Caudate nucleus (tissue), 63 donors: ENCODE measurements at places on chromosomes 1 and 21.

DNA sequence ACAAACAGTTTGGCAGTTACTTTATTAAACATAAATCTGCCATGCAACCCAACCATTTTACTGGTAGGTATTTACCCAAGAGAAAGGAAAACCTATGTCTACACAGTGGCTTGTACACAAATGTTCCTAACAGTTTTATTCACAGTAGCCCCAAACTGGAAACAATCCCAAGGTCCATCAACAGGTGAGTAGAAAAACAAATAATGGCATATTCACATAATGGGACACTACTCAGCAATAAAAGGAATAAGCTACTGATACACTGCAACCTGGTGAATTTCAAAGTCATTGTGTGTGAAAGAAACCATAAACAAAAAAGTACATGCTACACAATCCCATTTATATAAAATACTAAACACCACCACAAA lies 12.7 kb downstream of the KYAT3 start:
- no peak for DNase-seq

DNA sequence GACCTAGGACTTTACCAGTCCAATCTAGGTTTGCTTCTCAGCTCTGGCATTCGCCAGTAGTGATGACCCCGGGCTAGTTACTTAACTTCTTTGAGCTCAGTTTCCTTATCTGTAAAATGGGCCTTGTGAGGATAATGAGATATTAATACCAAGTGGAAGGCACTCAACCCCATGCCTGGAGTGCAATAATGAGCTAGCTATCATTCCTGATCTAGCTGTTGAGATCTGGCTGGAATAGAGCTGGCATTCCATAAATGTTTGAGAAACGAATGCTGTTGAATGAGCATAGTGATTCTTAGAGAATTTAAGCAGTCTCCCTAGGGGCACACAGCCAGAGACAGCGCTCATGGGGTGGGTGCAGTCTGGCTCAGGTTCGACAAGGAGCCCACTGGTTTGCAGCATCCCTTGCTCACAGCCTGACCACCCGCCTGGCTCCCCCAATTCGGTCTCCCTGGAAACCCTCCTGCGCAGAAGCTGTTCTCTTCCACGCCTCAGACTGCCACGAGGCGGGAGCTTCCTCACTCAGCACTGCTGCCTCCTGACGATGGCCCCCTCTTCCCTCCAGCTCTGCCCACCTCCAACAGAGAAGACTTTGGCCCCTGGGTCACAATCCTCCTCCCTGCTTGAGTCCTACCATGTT lies 32.5 kb downstream of the DHCR24 start:
- no peak for DNase-seq

DNA sequence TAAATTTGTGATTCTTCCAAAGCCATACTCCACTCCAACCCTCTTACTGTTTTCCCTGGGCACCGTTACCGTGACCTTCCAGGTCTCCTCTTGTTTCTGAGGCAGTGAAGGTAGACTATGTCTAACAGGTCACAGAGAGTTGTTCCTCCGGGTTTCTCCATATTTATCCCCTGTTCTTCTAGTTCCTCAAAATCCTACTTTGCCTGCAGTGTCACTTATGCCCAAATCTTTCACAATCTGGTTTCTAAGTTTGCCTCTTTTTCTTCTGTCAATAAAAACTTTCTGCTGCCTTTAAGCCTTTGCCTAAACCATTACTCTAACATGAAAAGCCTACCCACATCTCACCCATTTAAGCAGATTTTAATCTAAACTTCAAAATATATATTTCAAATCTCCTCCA lies 87.7 kb downstream of the C4BPA start:
- DNase-seq = no peak

- no peak for DNase-seq
These were observed 199.3 kb upstream of the CTTNBP2NL start for GRCh38 chr1:112196731-112197130.

DNA sequence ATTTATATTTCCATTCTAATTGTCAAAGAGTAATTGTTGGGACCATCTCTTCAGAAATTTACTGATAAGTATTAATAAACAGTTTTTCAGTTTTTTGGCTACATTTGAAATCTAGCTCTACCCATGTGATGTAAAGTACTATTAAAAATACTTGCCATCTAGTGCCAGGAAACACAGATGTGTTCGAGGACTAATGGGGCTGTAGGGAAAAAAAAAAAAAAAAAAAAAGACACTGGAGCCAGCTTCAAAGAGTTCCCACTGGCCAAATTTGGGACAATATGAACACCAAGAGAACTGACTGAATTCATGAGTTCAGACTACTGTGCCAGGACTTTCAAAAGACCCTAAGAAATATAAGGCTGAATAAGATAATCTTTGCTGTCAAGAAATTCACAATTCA lies 65.2 kb upstream of the GFI1 start:
- no peak for DNase-seq

GRCh38 chr1:87268111-87268510 lies 60.6 kb upstream of the LMO4 start:
- DNase-seq = no peak

GRCh38 chr1:53643881-53644390 lies 95.0 kb downstream of the GLIS1 start:
- DNase-seq = no peak

GRCh38 chr1:11980676-11980972 lies 380 bp downstream of the MFN2 start:
- no peak for DNase-seq

DNA sequence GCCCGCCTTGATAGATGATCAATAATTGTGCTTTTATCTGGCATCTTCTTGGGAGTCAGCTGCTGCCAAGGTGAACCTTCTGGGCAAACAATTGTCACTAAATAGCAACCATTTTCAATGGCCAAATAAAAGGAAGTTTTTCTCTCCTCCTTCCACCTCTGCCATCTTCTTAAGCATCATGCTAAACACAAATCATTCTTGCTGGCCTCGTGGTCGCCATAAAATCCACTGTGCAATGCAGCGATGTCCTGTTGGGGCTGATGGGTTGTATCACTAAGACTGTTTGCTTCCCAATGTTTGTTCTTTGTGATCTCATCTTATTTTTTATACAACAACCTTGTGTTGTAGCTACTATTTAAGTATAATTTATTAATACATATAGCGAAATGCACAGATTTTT lies 8.0 kb downstream of the MAN1C1 start:
- no peak for DNase-seq

DNA sequence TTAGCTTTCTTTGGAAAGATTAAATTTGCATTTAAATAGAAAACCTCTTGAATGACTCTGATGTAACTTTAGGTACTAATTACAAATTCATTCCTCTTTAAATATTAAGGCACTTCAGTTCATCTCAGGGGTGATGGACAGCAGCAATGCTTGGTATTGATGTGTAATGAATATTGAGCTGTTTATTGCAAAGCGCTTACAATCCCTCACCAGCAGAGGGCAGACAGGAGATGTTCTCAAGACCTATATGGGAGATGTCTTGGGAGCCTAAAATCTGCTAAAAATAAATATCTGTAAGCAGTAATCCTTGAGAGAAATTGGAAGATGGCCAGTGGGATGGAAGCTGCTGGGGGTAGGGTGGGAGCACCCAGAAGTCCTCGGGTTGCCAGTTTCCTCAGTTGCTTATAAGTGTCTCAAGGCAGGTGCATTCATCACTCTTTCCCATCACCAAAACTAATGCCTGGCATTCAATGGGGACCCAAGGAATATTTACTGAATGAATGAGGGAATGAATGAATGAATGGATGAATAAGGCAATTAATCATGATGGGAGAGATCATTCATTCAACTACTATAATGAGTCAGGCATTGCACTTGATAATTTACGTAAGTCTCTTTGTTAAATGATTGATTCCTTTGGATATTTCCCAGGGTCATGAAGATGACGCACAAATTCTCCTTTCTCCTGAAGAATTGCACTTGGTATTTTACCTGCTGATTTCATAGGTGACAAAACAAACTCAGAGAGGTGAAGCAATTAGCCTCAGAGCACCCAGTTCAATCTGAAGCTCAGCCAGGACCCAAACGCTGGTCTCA lies 2.3 kb downstream of the KLHDC8A start:
- no peak for DNase-seq

- DNase-seq = no peak
These were observed 1.8 kb upstream of the ZNF281 start for GRCh38 chr1:200411406-200412257.

DNA sequence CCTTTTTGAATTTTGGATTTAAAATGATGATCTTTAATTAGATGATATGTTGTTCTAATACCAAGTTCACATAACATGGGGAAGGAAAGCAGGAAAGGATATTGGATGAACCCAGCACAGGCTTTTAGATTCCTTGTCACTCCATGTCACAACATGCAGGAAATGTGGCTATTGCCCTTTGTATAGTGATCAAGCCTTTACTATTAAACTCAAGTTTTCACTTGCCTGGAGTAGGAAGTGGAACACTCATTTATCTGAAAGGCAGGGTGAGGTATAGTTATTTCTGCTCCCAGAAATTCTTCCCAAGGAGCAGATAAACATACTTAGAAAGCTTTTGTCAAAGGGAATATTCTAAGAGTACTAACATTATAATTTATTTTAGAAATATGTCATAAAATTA lies 37.2 kb upstream of the BCAS2 start:
- no peak for DNase-seq

DNA sequence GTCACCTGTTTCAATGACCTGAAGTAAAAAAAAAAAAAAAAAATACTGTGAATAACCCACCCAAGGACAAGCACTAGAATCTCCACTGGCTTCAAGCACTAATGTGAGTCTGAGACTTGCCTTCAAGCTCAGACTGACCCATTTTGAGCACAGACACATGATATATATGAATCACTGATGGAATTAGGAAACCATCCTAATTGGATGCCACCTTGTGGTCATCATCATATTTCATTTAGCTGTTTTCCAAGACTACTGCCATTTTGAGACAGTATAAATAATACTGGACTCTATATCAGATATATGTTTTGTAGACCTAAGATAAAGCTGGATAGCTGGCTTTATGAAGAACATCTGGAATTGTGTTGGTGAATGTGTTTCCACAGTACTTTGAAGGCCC lies 1232.0 kb downstream of the KCNT2 start:
- DNase-seq = no peak

GRCh38 chr1:200980452-200980772 lies 43.1 kb downstream of the KIF21B start:
- no peak for DNase-seq

- no peak for DNase-seq
These were observed 53.3 kb upstream of the SYT14 start for GRCh38 chr1:209884665-209885117.

GRCh38 chr1:116133696-116134475 lies 22.7 kb downstream of the MAB21L3 start:
- DNase-seq = no peak

- DNase-seq = no peak
These were observed 6.2 kb downstream of the GPR3 start for GRCh38 chr1:27398405-27399149.

GRCh38 chr1:219209578-219209977 lies 35.9 kb downstream of the LYPLAL1 start:
- no peak for DNase-seq

DNA sequence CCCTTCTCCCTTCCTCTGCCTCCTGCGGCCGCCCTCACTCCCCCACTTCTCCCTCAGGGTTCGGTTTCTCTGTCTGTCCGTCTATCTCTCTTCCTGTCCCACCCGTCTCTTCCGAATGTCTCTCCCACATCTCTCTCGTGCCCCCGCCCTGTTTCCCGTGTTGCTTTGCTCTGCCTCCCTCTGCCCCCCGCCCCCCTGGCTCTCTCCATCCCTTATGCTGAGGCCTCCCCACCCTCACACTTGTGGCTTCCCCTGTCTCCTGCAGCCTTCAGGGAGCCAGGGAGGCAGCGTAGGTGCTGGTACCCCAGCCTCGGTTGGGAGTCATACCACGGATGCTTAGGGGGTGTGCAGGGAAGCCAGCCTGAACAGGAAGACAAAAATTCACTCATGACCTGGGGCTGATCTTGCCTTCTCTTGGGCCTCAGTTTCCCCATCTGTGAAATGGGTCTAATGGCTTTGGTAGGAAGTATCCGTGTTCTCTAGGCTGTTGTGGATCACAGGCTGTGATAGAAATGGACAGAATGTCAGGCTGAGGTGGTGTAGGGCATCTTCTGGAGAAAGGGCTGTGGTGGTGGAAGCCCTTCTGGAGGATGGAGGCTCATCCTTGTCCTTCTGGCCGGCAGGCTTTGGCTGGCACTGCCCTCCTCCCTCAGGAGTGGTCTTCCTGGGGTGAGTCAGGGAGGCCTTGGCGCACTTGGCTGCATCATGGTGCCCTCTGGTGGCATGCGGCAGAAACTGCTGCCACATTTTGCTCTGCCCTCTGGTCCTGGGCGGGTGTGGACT lies 55.5 kb downstream of the FOXO6 start:
- DNase-seq = peak; percentile 5

DNA sequence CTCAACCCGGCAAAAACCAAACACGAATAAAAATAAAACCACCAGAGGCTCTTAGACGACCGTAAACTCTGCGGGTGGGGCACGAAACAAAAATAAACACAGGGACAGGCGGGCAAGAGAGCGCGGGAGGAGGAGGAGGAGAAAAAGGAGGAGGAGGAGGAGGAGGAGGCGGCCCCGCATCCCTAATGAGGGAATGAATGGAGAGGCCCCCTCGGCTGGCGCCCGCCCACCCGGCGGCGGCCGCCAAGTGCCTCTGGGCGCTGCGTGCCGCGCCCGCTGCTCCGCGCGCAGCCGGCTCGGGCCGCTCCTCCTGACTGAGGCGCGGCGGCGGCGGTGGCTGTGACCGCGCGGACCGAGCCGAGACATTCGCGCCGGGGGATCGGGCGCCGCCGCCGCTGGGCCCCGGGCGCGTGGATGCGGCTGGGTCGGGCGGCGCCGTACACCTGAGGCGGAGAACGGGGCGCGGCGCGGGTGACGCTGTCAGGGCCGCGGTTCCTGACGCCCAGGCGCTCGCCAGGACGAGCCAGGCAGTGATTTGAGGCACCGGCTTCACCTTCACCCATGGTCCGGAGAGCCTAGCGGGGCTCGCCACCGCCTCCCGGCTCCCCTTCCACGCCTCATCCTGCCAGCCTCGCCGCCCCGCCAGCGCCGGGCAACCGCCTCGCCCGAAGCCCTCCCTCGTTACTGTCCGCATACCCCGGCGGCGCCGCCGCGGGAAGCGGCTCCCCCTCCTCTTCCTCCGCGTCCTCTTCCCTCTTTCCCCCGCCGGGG lies at the start of gene MARK1:
MARK1 (plus strand) TSS at position 229 of the 771 bp plus-strand sequence. CDS start 687 bp downstream, outside the sequence.
- peak; percentile 46 for DNase-seq

- no peak for DNase-seq
These were observed 1.6 kb upstream of the PTPN7 start for GRCh38 chr1:202162047-202162417.

DNA sequence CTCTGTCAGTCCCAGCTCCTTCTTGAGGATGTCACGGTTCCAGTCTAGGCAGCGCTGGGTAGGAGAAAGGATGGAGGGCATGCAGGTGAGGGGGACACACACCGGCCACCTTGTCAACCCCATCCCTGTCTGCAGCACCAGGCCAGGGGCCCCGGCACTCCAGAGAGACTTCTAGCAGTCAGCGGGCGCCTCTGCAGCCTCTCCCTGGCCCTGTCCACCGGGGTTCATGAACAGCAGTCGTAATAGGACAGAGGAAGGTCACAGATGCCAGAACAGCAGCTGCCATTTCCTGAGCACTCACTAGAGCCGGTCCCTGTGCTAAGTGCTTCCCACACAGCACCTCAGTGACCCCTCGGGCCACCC lies 16.3 kb upstream of the SDHB start:
- DNase-seq = no peak
